ENCODE measurements at places on chromosomes 16 and 17. TPM values are rescaled to one million over a fixed set of nuclear protein-coding genes. Genes with fewer than 3 reads are reported as not detected.

The HS3ST3A1 gene
- 0.31 TPM for total RNA-seq

The ITGAX gene
- 1.3 TPM for total RNA-seq

The SLC38A7 gene
- total RNA-seq = 30.7 TPM

The SDK2 gene
- total RNA-seq = 19.4 TPM

The ZNF469 gene
- total RNA-seq = 0.63 TPM
